AG09309 (cell line): ENCODE measurements at places on chromosomes 16 and 17.

- DNase-seq = no peak
These were observed 52.0 kb upstream of the SREBF1 start for GRCh38 chr17:17888821-17889220.

- DNase-seq = peak; percentile 55
These were observed 87.8 kb downstream of the CRISPLD2 start for GRCh38 chr16:84907575-84907974.

- DNase-seq = peak; percentile 43
These were observed 58.1 kb downstream of the CYB5B start for GRCh38 chr16:69482410-69482991.

GRCh38 chr16:20122011-20122410, 48.3 kb upstream of the GPR139 start:
- no peak for DNase-seq

DNA sequence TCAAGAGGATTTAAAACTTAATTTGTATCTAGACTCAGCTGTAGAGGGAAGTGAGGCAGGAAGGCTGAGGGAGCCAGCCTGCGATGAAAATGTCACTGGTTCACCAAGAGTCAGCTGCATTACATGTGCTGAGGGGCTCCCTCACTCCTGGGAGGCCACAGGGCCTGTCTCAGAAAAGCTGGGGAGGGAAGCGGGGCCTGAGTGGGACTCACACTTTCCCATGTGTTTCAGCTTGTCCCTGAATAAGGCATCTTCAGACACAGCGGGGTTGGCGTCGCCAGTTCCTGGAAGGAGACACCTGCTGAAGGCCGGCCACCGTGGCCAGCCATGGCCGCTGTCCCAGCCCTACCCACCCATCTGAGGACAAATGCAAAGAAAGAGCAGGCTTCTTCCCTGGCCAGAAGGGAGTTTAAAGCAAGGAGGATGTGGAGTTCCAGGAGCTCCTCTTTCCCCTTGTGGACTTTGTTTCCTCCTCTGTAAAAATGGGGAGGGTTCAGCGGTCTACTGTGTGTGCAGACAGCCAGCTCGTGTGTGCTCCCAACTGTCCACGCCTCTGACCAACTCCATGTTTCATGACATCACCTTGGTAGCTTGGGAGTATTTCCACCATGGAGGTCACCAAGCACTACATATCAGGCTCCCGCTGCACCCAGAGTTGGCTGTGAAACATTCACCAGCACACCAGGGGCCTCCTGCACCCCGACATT, 19.2 kb upstream of the MRPS23 start:
- DNase-seq = no peak

- no peak for DNase-seq
These were observed 14.9 kb downstream of the KRT33A start for GRCh38 chr17:41335747-41336146.

DNA sequence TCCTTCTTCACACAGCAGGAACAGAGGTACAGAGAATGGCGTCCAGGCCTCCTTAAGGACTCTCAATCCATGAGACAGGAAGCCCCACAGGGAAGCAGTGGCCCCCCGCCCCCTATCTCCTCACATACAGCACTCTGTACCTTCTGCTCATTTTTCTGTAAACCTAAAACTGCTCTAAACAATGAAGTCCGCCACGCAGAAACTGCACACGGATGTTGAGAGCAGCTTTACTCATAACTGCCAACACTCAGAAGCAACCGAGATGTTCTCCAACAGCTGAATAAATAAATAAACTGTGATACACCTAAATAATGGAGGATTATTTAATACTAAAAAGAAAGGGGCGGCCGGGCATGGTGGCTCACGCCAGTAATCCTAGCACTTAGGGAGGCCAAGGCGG, 9.9 kb downstream of the TBC1D16 start:
- DNase-seq = no peak

GRCh38 chr16:73669535-73670274, 621.8 kb upstream of the ZFHX3 start:
- no peak for DNase-seq

DNA sequence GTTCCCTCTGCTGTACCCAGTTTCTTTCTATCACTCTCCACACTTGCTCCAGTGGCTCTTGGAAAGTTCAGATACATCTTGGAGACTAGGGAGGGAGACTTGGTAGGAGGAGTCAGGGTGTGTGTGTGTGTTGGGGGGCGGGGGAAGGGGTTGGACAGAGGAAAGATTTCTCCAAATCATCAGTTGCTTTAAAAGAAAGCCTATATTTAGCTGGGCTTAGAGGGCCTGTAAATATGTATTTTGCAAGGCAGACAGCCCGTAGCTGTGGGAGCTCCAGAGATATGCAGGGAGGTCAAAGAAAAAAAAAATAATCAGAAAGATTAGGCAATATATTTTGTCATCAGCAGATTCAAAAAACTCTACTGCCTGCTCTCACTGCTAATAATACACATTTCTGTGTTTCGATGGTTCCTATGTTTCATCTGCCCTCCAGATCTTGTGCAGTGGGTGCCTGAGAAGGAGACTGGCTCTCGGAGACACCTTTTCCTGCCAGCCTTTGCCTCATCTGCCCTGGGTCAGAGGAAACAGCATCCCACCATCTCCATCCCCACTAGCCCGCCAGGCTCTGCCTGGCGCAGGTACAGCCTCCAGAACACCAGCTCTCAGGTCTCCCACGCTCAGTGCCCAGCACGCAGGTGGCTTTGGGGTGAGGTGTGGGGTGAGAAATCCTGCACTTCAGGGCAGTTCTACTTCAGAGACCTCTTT, 4.8 kb upstream of the PPP1R9B start:
- DNase-seq = no peak

GRCh38 chr16:73166441-73166851, 118.5 kb upstream of the ZFHX3 start:
- no peak for DNase-seq

GRCh38 chr16:51951668-51952298, 595.2 kb downstream of the TOX3 start:
- DNase-seq = no peak

DNA sequence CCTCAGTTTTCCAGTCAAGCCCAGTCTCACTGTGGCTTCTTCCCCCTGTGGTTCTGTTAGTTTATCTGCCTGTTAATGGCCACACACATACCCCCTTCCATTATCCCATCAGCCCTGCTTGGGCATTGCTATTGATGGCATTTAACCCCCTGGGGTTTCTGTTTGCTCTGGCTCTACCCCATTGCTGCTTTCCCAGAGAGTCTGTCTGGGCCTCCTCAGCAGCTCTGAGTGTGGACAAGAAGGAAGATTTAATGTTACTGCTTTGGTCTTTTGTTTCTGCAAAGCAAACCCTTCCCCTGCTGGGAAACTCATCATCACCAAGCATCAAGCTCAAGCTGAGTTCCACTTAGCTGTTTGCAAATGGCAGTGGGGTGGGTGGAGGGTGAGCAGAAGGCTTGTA, 162.7 kb downstream of the CCT6B start:
- no peak for DNase-seq

DNA sequence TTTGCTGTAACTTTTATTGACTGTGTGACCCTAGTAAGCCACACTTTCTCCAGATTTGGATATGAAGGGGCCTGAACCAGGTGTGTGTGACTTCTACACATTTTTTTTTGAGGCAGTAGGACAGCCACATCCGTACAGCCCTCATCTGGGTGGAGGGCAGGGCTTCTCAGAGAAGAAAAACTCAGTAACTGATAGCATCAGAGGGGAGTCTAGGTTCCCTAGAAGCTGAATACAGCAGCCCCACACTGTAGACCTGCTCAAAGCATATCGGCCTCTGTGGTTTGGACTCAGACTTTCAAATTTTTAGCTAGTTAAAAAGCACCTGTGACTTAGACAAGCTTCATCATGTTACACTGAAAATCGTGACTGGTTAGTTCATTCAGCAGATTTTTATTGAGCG, 10.8 kb downstream of the PRSS54 start:
- no peak for DNase-seq

- no peak for DNase-seq
These were observed 292.5 kb downstream of the RBFOX1 start for GRCh38 chr16:7624871-7625766.

DNA sequence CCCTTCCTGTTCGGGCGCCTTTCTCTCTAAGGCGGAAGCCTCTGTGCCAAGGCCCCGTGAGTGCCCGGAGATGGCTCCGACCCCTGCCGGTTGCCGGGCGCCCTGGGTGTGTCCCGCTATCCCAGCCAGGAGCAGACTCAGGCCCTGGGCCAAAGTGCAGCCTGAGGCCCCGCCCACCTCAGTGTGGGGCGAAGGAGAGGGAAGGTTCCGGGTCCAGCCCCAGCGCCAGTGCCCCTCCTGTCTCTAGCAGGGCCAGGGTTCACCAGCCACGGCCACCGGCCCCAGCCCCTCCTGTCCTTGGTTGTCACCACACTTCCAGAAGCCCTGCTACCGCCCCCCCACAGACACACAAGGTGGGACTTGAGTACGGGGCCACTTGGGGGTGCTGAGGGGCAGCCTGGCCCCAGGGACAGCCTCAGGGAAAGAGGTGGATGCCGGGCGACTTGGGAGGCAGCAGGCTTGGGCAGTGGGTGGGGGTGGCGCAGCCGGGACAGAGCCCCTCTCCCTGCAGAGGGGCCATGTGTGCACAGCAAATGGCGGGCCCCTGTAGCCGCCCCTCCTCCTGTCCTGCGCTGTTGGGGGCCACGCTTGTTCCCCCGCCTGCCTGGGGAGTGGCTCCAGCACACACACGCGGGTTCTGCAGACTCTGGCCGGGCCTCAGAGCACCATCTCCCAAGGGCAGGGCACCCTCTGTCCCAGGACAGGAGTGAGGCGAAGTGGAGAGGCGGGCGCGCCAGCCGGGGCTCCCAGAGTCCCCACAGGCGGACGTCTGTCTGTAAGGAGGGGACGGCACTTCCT, 6.0 kb downstream of the C1QTNF8 start:
- no peak for DNase-seq

DNA sequence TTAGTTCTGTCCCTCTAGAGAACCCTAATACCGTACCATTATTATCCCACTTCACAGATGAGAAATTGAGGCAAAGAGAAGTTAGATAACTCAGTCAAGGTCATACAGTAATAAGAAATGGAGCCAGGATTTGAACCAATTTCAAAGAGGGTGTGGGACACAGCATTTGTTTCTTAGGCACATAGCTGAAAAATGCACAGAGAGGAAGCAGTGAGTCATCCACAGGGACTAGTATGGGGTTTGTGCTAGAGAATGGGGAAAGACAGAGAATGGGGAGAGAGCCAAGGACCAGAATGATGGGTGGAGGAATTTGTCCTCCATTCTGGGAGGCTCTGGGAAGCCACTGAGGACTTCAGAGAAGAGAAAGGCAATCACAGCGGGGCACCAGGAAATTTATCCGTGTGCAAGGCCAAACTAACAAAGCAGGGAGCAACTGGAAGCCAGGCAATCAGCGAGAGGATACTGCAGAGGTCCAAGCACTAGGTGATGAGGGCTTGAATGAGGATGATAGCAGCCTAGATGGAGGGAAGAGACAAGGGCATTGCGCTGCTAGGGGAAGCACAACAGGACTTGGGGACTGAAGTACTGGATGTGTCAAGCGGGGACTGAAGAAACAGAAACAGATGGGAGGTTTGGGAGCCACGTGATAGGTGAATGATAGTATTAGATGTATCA, 78.1 kb upstream of the ZFHX3 start:
- DNase-seq = no peak

DNA sequence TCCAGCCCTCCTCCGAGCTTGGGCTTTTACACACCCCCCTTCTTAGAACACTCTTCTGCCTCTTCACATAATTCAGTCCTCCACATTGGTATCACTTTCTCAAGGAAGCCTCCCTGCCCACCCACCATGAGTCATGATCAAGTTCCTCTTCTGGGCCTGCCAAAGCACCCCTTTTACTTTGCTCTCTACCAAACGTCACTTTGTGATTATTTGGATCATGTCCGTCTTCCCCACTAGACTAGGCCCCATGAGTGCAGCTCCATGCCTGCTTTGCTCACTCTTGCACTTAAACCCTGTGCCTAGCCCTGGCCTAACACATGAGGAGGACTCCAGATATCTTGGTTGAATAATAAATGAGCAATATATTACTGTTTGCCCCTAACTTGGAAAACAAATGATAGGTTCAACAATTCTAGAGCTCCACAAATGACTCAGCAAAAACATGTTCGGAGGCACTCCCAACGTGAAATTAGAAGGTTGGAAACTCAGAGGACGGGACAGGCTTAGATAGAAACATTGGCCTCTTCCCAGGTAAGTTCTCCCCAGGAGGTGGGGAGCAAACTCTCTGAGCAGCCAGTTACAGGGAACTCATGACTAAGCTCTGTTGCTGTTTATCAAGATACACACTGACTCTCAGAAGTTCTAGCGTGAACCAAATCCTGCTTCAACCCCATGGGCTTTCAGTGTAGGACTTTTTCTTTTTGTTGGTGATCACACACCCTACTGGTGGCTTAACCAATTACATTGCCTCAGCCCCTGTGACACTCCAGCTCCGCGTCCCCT, 28.3 kb downstream of the G6PC1 start:
- DNase-seq = peak; percentile 49

DNA sequence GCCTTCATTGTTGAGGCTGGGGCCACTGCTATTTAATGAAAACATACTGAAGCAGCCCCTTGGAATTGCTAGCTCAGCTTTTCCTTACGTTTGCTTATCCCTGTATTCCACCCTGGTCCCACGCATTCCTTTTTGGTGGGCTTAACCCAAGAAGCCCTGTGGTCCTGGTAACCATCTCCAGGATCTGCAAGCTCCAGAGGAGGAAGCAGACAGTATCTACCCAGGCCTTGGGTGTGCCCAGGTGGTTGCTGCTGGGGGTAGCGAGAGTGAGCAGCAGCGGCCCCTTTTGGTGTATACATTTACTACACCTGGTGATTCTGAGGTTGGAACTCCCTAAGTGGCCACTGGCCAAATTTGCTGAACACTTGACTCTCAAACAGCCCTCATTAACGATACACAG, 97.7 kb downstream of the CBLN1 start:
- no peak for DNase-seq

- DNase-seq = no peak
These were observed 5.6 kb downstream of the CRYBA1 start for GRCh38 chr17:29252101-29252791.

DNA sequence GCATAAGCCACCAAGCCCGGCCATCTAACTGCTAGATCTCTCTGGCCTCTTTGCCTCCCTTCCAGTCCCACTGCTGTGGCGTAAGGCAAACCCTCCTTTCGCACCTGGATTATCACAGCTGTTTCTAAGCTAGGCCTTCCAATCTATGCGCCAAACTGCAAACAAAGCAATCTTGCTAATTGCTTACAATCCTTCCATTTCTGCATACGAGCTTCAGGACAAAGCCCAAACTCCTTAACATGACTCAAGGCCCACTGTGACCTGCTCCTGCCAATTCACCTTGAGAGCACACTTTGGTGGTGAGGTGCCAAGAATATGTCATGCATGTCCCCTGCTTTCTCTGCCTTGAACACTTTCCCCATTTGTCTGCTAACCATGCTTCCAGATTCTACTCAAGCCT, 6.0 kb upstream of the ARL5C start:
- DNase-seq = no peak

GRCh38 chr16:89431630-89432029, 58.7 kb downstream of the ANKRD11 start:
- DNase-seq = no peak

- DNase-seq = no peak
These were observed 3.1 kb upstream of the C17orf58 start for GRCh38 chr17:67999291-67999911.

- no peak for DNase-seq
These were observed 4.4 kb downstream of the SNAI3 start for GRCh38 chr16:88681709-88682451.
